Right lobe of liver (tissue), 6 donors: ENCODE measurements at places on chromosomes 5 and 9. TPM values are rescaled to one million over a fixed set of nuclear protein-coding genes. Genes with fewer than 3 reads are reported as not detected.

DNA sequence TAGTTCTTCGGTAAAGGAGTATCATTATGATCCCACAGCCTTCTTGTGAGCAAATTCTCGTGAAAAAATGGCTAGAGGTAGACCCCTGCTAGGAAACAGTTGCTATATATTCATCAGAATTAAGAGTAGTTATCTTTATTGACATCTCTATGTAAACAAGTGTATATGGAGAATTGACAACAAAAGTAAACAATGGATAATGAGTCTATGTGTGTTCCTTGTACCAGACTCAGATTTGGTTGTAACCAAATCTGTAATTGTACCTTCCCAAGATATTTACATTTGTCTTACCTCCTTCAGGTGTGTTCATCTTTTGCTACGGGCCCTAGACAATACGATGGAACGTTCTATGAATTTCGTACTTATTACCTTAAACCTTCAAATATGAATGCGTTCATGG, 2.1 kb downstream of the NIPSNAP3B start:
- DNase-seq: no peak
- no peak overlapping the region for H3K27ac ChIP-seq
- H3K27me3 ChIP-seq: no peaks in the 10 kb centered on the region
- no peaks in the 10 kb centered on the region for H3K36me3 ChIP-seq
- no peaks in the 10 kb centered on the region for H3K4me1 ChIP-seq

PCDHB4 gene
- total RNA-seq: 0.10 TPM

GRCh38 chr9:97563458-97564135, 62.1 kb downstream of the TMOD1 start:
- H3K27ac ChIP-seq: peak overlapping the region; percentile 3
- no peaks in the 10 kb centered on the region for H3K36me3 ChIP-seq
- DNase-seq: no peak
- H3K4me3 ChIP-seq: no peak overlapping the region
- H3K4me1 ChIP-seq: no peaks in the 10 kb centered on the region
- H3K27me3 ChIP-seq: no peaks in the 10 kb centered on the region

DNA sequence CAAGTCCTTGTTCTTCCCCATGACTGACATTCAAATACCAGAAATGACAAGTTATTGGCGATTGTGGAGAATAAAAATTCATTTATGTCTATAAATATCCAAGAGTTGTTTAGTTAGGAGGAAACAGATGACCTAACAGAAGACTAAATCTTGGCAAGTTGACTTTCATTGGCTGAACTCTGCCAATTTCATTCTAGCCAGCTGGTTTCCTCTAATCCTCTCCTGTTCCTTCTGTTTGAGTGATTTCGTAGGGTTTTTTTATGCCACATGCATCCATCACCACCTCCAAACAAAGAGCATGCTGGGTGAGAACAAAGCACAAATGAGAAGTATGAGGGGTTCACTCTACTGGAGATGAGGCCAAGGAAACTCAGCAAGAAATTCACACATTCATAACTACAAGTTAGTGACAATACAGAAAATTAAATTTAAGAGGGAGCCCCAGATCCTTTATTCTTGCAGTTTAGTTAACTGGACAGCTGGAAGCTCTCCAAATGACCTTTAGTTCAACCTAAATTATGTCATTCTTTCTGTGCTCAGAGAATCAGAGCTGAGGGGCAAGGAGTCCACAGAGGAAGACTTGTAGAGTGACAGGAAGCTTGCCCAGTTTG, 932.0 kb downstream of the TLE4 start:
- no peak for DNase-seq
- no peaks in the 10 kb centered on the region for H3K4me1 ChIP-seq
- H3K27me3 ChIP-seq: no peaks in the 10 kb centered on the region
- no peaks in the 10 kb centered on the region for H3K36me3 ChIP-seq
- no peak overlapping the region for H3K27ac ChIP-seq

GRCh38 chr9:130940693-130941576, 1.9 kb upstream of the FIBCD1 start:
- peak; percentile 81 for DNase-seq
- no peak overlapping the region for H3K27ac ChIP-seq
- H3K36me3 ChIP-seq: no peaks in the 10 kb centered on the region
- no peak overlapping the region for H3K4me3 ChIP-seq
- H3K27me3 ChIP-seq: no peaks in the 10 kb centered on the region

DNA sequence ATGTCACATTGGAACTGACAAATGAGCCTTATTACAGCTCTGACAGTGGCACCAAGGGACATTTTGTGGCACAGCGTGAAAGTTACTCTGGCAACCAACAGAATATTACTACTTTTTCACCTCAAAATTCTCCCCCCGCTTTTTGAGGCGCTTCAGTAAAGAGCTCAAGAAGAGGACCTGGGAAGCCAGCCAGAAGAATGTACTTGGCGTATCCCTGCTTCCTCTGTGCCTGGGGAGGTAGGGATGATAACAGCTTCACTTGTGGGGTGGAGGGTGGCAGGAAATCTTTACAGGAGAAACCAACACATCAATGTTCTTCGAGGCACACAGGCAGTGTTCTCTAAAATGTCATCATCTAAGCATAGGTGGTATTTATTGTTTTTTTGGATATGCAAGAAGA, 624.1 kb downstream of the NR2F1-AS1 start:
- no peaks in the 10 kb centered on the region for H3K27me3 ChIP-seq
- H3K4me1 ChIP-seq: no peaks in the 10 kb centered on the region
- H3K4me3 ChIP-seq: no peak overlapping the region

DNA sequence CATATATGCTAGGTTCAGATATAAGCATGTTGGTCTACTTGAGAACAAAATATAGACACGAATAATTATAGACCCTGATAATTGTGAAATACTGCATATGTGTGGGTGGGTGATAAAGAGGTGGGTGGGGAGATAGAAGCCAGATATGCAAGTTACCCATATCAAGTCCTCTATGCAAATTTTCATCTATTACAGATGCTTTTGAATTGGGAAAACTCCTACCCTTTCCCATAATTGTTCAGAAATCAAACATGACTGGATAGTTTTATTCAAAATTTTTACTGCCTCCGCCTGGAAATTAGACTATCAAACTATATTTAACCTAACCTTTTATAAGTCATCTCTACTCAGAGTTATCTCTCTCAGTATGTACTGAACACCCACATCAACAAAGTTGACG, 157.5 kb downstream of the MEF2C start:
- DNase-seq: no peak
- peaks cover 4% of the 10 kb centered on the region for H3K36me3 ChIP-seq
- H3K27ac ChIP-seq: no peak overlapping the region
- no peak overlapping the region for H3K4me3 ChIP-seq

PCDHGA9 gene
- 2.5 TPM for total RNA-seq

GRCh38 chr5:33611877-33612276, 171.1 kb downstream of the TARS1 start:
- DNase-seq: no peak
- no peak overlapping the region for H3K27ac ChIP-seq
- no peaks in the 10 kb centered on the region for H3K36me3 ChIP-seq
- no peaks in the 10 kb centered on the region for H3K4me1 ChIP-seq
- no peaks in the 10 kb centered on the region for H3K27me3 ChIP-seq

- H3K4me3 ChIP-seq: no peak overlapping the region
- DNase-seq: no peak
- H3K27ac ChIP-seq: no peak overlapping the region
- no peaks in the 10 kb centered on the region for H3K36me3 ChIP-seq
- no peaks in the 10 kb centered on the region for H3K27me3 ChIP-seq
- H3K4me1 ChIP-seq: no peaks in the 10 kb centered on the region
These were observed 120.9 kb downstream of the NSG2 start for GRCh38 chr5:174166231-174167079.

DNA sequence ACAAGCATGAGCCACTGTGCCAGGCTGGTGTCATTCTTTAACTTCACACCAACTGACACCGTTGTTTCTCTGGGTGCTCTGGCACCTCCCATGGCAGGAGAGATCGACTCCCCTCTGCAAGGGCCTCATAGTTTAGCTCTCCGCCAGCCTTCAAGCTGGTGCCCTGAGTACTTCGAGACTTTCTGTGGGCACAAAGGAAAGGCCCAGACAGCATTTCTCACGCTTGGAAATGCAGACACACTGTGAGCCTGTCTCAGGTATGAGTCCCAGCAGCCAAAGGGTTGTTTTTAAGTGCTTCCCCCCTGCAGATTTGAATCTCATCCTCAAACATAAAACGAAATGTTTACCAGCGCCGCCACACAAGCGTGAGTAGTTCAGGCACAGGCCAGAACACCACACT, 11.1 kb upstream of the TCF7 start:
- no peaks in the 10 kb centered on the region for H3K4me1 ChIP-seq
- H3K36me3 ChIP-seq: no peaks in the 10 kb centered on the region
- H3K27me3 ChIP-seq: no peaks in the 10 kb centered on the region
- H3K27ac ChIP-seq: no peak overlapping the region
- DNase-seq: no peak

LEAP2 gene
- 171 TPM for total RNA-seq

DNA sequence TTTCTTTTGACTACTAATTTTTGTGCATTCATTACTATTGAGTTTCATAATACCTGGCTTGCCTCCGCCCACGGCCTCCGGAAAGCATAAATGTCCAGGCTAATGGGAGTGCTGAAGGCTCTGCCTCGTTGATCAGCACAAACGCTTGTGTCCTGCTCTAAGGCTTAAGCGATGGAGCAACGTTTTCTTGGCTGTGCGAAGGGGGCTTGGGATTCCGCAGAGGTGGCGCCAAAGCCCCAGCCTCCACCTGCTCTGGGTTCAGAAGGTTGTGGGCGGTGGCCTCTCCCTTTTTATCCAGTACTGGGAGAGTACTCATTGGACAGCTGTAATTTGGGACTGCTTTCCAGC, 19.7 kb downstream of the ANXA2R start:
- no peak for DNase-seq
- H3K27ac ChIP-seq: peak overlapping the region; percentile 78
- peak overlapping the region; percentile 32 for H3K4me3 ChIP-seq
- peaks cover 7% of the 10 kb centered on the region for H3K27me3 ChIP-seq
- H3K4me1 ChIP-seq: no peaks in the 10 kb centered on the region

PCDHGA12 gene
- total RNA-seq: 1.3 TPM
